ENCODE measurements at places on chromosomes 5 and 9.
A peak's percentile ranks its signal among the peaks of the same experiment; 100 is the strongest.

DNA sequence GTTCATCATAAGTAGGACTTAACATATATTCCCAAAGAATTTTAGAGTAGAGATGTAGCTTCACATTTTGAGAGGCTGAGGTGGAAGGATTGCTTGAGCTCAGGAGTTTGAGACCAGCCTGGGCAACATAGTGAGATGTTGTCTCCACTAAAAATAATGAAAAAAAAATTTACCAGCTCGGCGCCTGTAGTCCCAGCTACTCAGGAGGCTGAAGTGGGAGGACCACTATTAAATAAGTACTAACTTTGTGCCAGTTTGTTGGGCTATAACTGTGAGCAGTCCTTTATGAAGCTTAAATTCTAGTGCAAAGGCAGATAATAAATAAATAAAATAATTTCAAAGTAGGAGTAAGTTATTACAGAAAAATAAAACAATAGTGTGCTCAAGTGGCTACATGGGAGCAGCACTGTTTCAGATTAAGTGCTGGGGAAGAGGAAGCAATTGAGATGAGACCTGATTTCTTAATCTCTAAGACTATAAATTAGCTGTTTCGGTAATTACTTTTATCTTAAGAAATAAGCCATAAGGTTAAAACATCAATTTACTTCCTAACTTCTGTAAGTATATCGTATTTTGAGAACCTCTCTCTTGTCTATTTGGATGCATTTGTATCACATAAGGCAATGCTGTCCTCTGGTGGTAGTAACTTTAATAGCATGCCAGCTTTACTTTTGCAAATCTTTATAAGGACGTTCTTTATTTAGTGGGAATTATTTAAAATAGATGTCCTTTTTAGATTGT is 98.9 kb downstream of the CSNK1G3 start:
- DNase-seq, result peak; percentile 70

DNA sequence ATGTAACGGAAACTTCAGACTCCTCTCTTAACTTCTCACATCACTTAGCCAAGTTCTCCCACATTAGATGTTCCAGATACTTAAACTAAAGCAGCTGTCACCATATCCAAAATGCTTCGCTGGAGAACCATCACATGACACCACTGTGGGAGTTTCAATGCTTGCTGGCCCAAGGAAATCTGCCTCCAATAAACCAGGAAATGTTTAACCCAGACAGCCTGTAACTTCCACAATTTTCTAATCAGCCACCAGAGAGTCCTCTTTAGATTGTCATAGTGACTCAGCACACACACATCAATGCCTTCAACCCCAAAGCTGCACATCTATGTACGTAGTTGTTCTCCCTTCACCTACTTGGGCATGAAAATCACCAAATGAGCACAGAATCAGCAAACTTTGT is 118.7 kb downstream of the LPAR1 start:
- peak; percentile 89 for DNase-seq

DNA sequence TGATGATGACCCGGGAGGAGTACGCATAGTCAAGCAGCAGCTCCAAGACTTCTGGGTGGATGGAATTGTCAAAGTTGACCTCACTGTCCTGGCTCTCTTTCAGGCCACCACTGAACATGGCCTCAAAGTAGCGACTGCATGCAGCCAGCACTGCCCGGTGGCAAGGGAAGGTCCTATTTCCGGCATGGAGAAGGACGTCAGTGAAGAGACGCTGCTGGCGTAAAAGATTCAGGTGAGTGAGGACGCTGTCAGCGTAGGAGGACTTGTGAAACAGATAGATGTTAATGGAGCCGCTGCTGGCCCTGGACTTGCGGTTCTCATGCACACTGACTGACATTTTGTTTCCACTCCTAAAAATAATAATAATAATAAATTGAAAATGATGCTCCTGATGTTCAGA is 4.4 kb downstream of the ENC1 start:
- no peak for DNase-seq

- DNase-seq, result no peak
Observed at GRCh38 chr5:39228596-39228995, 9.2 kb upstream of the FYB1 start.

DNA sequence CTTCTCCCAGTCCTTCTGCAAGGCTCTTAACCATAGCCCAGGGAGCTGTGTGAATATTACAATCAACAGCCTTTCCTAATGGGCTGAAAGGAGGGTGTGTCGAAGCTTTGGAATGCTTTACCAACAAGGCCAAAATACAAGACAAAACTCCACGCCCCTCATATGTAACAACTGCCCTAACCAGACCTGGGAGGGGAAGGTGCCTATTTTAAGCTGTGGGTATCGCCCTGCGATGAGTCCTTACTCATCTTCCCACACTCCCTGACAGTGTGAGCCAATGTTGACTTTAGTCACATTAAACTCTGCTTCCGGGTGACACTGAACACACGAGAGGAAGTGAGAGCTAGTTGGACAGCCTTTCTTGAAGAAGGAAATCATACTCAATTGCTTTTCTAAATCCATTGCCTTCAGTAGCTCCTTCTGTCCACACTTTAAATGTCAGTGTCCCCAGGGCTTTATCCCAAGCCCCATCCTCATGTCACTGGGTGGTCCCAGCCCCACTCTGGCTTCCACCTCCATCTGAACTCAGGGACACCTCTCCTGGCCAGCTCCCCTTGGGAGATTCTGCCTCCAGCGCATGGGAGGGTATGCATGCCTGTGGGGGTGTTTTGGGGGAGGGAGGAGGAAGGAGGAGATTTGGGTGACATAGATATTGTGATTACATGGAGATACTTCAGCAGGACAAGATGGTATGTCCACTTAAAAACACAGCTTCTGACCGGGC is 6.5 kb upstream of the TBC1D9B start:
- peak; percentile 28 for DNase-seq

- no peak for DNase-seq
Observed at GRCh38 chr9:125672876-125673275, 34.1 kb downstream of the MAPKAP1 start.
